Right renal pelvis (tissue), 4 donors: ENCODE measurements at places on chromosomes 3 and 15.

DNA sequence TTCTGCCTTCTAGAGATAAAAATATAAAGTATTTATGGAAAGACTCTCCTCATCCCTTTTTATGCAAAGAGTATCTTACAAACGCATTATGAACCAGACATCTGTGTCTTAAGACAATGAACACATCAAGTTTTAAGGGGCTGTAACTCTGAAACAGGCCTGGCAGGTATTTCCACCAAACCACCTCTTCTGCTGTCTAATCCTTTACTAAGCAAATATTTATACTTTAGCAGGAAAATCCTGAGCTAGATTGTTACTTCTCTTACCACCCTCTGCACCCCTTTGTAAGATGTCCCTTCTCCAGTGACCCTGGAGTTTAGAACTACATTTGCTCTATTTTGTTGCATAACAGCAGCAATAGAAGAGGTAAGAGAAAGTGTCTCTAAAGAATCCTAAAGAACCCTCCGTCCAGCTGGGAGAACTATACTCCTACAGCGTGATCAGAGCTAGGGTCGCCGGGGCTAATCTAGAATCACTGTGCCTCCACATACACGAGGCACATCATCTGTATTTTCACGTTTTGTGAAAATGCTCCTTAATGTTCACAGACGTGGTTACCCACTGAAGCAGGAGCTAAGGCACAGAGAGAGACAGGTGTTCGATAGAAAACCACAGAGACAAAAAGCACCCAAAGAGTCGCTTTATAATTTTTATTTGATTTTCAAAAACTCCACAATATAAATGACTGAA lies 129.6 kb downstream of the FOXP1 start:
- DNase-seq, result no peak

- no peak for DNase-seq
These were observed 44.0 kb upstream of the BCL6 start for GRCh38 chr3:187788984-187789857.

DNA sequence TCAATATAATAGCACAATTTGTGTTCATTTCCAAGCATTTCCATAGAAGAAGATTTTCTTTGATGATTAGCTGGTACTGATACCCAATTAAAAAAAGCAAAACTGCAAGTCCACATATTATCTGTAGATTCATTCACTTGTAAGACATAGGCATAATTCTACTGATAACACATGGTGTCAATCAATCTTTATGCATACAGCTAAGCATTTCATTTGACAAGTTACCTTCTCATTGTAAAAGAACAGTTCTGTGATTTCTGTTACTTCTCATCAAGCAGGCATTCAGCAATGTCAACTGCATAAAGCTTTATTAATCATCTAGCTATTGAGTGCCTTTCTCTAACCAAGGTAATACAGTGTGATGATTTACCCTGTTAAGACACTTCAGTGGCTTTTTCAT lies 672.0 kb downstream of the PLOD2 start:
- no peak for DNase-seq

- DNase-seq, result no peak
These were observed 29.2 kb downstream of the NSUN3 start for GRCh38 chr3:94092086-94092485.

- no peak for DNase-seq
These were observed 79.8 kb downstream of the RBPMS2 start for GRCh38 chr15:64695561-64695992.

- DNase-seq, result no peak
These were observed 205.0 kb downstream of the LSAMP start for GRCh38 chr3:116240261-116240660.

DNA sequence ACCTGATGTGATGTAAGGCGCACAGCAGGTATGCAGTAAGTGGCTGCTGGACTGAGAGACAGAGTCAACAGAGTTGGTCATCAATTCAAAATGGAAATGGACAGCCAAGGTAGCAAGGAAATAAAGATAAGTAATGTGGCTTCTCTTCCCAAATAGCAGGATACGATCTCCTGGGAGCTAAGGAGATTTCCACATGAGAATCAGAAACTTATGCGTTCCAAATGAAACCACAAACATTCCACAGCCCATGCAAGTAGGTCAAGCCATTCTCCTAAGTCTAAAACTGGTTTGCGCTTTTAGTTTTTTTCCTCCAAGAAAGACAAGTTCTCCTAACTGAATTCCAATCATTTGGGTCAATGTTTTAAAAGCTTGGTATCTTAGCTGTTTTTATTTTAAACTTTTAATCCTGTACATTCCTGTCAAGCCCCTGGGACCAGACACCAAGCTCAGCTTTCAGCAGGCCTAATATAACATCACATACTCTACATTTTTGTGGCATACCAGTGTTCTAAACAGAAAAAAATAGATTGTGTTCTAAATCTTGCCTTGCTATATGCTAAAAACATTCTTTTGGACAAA lies 73.7 kb upstream of the TSPAN3 start:
- DNase-seq, result no peak

DNA sequence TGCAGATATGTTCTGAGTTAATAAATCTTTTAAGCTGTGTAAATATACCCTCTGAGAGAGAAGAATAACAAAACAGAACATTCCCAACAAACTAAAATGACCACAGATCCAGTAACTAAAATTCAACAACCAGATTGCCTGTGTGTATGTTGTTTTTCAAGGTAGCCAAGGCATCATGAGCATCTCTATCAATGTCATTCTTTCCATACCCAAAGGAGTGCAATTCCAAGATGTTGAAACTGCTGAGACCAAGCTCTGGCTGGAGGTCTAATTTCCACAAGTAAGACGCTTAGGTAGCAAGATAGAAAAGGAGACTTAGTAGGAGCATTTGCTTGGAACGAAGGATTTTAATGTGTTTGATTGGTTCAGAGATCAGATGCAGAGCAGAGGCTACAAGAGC lies 276.3 kb downstream of the RBMS3 start:
- DNase-seq, result no peak
